Stimulated activated CD4-positive, alpha-beta T cell treated with anti-CD3 and anti-CD28 coated beads, Interleukin-4, amount 100 ng/mL, for 24 hours (primary cell): ENCODE measurements at places on chromosomes 5 and 9.

DNA sequence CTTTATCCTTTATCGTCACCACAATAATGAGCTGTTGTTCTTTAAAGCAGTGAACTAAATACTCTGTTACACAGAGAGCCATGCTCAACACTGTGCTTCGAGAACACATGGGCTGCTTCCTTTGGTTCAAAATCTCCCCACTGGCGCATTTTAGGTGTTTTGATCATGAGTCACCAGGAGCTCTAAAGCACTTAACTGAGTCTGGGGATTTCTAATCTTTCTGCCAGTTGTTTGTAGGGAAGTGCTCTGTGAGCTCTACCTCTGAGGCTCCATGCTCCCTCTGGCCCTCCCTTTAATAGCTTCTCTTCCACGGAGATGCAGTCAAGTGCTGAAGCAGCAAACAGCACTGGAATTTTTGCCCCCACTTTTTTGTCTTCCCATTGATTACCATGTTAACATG is 17.0 kb downstream of the ERAP2 start:
- DNase-seq = no peak

GRCh38 chr9:121783111-121783510 is 131.7 kb downstream of the DAB2IP start:
- DNase-seq = no peak

DNA sequence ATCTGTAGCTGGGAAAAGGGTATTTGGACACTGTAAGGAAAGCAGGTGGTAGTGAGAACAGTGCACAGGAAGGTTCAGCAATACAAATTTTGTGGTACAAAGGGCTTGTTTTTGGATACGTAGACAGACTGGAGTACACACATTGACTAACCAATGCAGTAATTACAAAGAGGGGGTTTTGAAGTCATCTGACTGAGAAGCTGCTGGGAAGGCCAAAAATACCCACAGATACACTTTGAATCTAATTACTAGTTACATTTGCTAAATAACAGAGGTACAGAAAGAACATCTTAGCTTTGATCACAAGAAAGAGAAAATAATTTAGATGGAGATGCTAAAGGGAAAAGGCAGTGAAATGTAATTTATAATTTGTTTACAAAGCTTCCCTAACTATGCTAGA is 45.9 kb downstream of the PKD2L2 start:
- no peak for DNase-seq

DNA sequence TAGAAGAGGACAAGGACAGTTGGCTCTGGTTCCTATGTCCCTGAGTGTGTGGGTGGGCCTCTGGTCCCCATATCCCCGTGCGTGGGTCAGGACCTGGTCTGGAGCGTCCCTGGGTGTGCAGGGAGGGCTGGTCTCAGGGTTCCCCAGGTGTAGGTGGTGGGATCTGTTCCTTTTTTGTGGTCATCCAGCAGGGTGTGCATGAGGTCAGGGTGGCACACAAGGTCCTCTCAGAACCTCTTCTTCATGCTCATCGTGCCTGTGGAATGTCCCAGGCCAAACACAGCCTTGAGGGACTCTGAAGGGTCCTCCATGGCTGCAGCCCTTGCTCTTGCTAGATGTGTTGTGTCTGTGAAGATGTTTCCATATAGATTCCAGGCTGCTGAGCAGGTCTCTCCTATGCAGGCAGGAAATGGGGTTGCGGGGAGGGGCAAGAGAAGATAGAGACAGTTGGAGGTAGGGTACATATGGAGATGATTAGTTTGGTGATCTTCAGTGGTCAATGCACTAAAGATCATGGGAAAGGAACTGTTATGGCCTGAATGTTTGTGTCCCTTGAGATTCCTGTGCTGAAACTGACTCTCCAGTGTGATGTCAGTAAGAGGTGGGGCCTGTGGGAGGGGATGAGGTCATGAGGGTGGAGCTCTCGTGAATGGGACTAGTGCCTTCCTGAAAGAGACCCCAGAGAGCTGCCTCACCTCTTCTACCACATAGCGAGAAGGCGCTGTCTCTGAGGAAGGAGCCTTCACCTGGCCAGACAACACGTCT is 53.1 kb downstream of the NXNL2 start:
- DNase-seq = no peak
